Neural crest cell (in vitro differentiated cells): ENCODE measurements at places on chromosomes 5 and 9. TPM values are rescaled to one million over a fixed set of nuclear protein-coding genes. Genes with fewer than 3 reads are reported as not detected.

The LCN9 gene
- 0.30 and 0.66 TPM in 2 replicates for total RNA-seq

The N4BP3 gene
- 1.3 and 1.4 TPM in 2 replicates for total RNA-seq

The FAM163B gene
- not detected in 2 replicates for total RNA-seq

The FAM153A gene
- not detected in 2 replicates for total RNA-seq

The TAF11L10 gene
- not detected in 2 replicates for total RNA-seq

The MEIKIN gene
- not detected in 2 replicates for total RNA-seq

The IRX4 gene
- total RNA-seq, result 0.28 and 0.77 TPM in 2 replicates

The GM2A gene
- total RNA-seq, result 25.5 and 27.6 TPM in 2 replicates

The BNC2 gene
- 4.5 and 5.4 TPM in 2 replicates for total RNA-seq

The PCDHGB2 gene
- 1.3 and 1.5 TPM in 2 replicates for total RNA-seq

The TMEM215 gene
- total RNA-seq, result 0.57 and 0.72 TPM in 2 replicates

The SLC36A3 gene
- total RNA-seq, result not detected in 2 replicates

DNA sequence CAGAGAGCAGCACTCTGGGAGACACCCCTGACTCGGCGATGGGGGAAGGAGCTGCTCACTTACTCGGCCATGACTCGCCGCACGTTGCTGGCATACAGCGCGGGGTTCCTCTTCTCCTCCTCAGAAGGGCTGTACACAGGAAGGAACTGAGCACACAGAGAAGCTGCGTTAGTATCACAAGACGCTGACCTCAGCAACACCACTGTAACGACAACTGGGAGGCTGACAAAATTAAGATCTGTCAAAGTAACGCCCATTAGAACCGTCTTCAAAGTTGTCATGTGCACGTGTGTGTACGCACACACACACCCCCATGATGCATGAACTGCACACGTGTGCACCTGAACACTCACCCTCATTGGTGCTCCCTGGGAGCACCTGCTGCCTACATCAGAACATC, 32.1 kb upstream of the SLC6A3 start:
- DNase-seq, result no peak

GRCh38 chr9:27047136-27047535, 41.7 kb upstream of the LRRC19 start:
- DNase-seq, result no peak

GRCh38 chr9:19630760-19631159, 158.1 kb downstream of the SLC24A2 start:
- DNase-seq, result no peak

- peak; percentile 73 for DNase-seq
Observed at GRCh38 chr5:164013077-164013670, 507.8 kb downstream of the MAT2B start.

- no peak for DNase-seq
Observed at GRCh38 chr5:51382521-51383130, 622 bp upstream of the ISL1 start.

- no peak for DNase-seq
Observed at GRCh38 chr5:144815131-144815530, 644.5 kb downstream of the KCTD16 start.

GRCh38 chr9:6034954-6035353, 19.5 kb upstream of the RANBP6 start:
- no peak for DNase-seq

DNA sequence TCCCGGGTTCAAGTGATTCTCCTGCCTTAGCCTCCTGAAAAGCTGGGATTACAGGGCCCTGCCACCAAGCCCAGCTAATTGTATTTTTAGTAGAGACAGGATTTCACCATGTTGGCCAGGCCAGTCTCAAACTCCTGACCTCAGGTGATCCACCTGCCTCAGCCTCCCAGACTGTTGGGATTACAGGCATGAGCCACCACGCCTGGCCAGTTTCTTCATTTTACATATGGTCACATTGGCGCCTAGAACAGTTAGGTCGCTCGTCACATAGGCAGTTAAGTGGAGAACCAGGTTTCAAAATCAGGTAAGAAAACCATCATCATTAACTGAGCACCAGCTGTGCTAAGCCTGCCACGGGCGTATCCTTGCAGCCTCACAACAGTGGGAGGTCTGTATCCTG, 36.1 kb downstream of the OLFML2A start:
- DNase-seq, result no peak

DNA sequence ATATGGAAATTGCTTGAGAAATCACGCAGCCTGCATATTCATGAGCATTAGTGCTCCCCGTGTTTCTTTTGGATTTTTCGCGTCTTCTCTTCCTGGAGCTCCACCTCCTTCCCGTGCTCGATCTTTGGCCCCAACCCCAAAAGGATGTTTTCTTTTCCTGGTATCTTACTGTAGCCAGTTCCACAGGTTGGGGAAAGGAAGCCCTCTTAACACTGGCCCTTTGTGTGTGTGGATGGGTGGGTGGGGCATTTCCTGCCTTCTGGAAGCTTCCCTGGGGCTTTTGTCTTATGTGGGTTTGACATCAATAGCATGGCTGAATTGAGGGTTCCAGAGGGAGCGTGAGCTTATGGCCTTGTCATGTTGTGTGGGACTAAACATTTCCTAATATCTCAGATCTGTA, 21.9 kb downstream of the STXBP1 start:
- no peak for DNase-seq

DNA sequence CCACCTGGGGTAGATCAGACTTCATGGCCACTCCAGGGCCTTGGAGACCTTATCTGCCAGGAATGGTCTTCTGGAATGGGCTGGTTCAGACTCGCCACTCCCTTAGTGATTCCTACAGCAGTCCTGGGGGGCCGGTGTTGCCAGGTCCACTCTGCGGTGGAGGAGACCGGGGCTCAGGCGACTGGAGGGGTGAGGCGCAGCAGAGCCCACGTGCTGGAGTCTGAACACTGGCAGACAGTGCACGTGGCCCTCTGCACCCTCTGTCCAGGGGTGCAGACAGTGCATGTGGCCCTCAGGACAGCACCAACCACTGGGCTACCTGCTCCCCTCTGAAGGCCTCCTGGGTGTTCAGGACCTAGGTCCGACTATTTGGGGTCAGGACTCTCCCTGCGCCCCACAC, 94.8 kb upstream of the PHYKPL start:
- no peak for DNase-seq

GRCh38 chr5:27144456-27144855, 106.1 kb upstream of the CDH9 start:
- DNase-seq, result no peak

DNA sequence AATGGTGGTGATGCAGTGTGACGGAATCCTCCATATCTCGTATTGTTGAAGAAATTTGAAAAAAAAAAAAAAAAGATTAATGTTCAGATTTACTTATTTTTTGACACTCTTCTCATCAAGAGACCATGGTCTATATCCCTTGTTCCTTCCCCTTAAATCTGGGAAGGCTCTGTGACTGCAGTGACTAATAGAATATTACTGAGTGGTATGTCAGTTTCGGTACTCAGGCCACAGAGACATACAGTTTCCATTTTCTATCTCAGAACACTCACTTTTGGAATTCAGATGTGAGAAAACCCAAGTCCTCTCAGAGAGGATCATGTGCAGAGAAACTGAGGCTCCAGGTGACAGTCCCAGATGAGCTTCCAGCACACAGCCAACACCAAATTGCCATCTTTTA, 1193.5 kb downstream of the DTWD2 start:
- DNase-seq, result no peak

- no peak for DNase-seq
Observed at GRCh38 chr5:14671414-14671813, 6.9 kb downstream of the OTULIN start.

- DNase-seq, result no peak
Observed at GRCh38 chr5:107533910-107534876, 136.5 kb downstream of the EFNA5 start.

- DNase-seq, result no peak
Observed at GRCh38 chr9:136854113-136854841, 2.1 kb downstream of the MAMDC4 start.

DNA sequence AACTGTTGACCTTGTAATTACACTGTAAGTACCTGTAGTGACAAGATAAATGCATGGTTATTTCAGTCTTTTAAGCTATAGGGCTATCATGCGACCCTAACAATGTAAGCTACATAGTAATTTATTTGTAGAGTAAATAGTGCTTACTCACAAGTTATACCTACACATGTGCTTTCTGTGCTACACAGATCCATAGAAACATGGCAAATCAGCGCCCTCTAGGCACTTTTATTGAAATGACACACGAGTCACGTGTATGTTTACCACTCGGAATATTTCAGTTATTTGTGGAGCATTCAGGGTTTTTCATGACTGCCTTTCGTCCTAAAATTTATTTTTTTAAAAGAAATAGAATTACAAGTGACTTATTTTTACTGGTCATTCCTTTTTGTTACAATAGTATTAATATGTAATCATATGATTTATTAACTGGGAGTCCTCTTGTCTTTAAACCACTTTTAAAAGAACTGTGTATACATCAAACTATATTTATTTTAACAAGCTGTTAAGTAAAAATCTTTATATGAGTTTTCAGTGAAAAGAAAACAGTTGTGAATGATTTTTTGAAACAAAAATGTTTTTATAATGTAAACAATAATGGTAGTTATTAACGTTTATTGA, 1242.3 kb upstream of the WWC1 start:
- DNase-seq, result peak; percentile 35
